ENCODE measurements at places on chromosomes 7 and 10. TPM values are rescaled to one million over a fixed set of nuclear protein-coding genes. Genes with fewer than 3 reads are reported as not detected.

DKK1 gene
- 3.1 TPM for total RNA-seq

LMTK2 gene
- 20.6 TPM for total RNA-seq

AGMO gene
- total RNA-seq: 1.2 TPM

GRCh38 chr7:135467207-135467711 lies 42.6 kb downstream of the CNOT4 start:
- H3K4me1 ChIP-seq: no peaks in the 10 kb centered on the region
- peaks cover 2% of the 10 kb centered on the region for H3K27me3 ChIP-seq
- no peak for DNase-seq
- no peak overlapping the region for H3K27ac ChIP-seq
- H3K36me3 ChIP-seq: no peaks in the 10 kb centered on the region

DNA sequence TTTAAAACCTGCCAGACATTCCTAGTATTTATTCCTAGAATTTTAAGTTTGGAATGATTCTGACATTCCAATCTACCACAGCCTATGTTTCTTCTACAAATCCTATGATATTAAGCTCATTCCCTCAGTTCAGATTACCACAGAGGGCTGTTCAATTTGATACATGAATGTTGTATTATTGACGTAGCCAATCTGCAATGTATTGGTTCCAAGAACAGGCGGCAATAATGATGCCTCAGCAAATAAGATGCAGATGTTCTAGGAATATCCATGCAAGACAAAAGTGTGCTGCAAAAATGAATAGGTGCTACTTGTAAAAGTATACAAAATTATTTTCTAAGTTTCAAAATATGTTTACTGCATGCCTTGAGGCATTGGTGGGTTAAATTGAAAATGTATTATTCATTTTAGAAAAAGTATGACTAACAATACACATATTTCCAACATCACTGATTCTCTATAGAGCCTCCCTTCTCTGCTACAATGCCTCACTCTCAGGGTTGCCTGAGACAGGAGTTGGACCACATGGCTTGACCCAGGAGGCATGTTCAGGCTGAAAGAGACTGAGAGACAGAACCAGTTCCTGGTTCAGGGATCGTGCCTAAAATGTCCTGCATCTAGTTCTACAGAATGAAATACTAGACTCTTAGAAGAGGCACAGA lies 94.1 kb upstream of the CREB5 start:
- H3K27ac ChIP-seq: no peak overlapping the region
- DNase-seq: no peak
- no peaks in the 10 kb centered on the region for H3K4me1 ChIP-seq
- no peaks in the 10 kb centered on the region for H3K36me3 ChIP-seq
- peaks cover 1% of the 10 kb centered on the region for H3K27me3 ChIP-seq

DNA sequence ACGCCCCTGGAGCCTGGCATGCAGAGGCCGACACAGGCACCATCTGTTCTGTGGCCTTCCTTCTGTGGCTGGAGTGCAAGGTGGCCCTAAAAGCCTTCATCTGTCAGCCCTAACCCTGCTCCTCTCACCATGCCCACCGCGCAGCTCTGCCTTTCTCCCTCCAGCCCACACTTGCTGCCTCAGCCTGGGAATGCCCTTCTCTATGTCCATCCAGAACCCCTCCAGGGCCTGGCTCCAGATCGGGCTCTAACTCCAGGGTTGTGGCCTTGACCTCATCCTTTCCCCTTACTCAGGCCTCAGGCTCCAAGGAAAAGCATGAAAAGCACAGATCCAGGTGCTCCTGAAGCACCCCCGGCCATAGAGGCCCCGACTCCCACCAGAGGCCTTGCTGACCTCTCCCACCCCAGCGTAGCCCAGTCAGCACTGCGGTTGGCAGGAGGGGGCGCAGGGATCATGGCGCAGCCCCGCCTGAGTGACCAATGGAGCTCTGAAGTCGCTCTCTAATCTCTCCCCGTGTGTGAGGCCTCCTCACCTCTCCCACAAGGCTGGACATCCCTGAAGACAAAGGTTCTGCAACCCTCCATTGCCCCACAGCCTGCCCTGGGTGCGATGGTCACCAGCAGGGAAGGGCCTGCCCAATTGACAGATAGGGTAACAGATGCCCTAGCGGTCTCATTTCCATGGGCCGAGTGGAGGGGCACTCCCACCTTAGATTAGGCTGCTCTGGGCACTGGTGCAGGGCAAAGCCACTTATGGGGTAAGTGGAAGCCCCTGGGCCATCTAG lies 9.2 kb downstream of the ZCCHC24 start:
- H3K27me3 ChIP-seq: peaks cover 18% of the 10 kb centered on the region
- peak overlapping the region; percentile 9 for H3K4me3 ChIP-seq
- DNase-seq: no peak

DNA sequence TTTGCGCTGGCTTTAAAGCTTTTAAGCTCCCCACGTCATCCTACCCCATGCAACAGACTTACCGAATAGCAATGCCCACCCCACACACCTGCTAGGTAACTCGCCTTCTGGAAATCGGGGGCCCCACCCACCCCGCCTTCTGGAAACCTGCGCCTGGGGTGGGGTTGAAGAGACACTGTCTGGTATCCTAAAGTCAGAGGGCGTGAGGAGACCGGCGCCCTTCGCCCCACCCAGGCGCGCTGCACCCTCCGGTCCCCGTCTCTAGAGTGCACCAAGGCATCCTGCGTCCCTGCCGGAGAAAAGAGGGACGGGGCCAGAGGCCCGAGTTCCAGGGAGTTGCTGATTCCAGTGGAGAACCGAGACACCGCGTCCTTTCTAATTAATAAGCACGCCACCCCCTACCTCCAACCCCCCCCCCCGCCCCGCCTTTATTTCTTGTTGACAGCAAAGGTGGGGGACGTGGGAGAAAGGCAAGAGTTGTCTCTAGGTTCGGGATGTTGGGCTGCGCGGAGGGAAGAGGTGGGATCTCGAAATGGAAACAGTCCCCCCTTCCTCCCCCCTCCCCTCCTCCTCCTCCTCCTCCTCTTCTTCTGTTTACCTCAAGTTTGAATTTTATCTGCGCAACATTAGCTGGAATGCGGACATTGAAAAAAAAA lies 220.9 kb upstream of the MKLN1 start:
- H3K4me1 ChIP-seq: peaks cover 13% of the 10 kb centered on the region
- peak overlapping the region; percentile 70 for H3K27ac ChIP-seq
- peak; percentile 50 for DNase-seq
- peaks cover 7% of the 10 kb centered on the region for H3K27me3 ChIP-seq

DNA sequence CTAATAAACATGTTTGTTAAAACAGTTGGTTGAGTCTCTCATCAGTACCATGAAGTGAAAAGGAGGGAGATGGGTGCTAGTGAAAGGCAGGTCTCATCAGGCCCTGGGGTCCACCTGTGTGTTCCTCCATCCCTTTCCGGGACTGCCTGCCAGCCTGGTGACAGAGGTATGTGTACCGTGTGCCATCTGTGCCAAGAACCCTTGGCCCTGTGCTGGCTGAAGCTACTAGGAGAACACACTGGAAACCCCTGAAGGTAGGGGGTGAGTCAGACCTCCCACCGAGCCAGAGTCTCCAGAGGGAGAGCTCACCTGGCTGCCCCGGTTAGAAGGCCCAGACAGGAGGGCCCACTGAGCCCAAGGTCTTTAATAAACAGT lies 2.3 kb downstream of the DDIT4 start:
- peak overlapping the region; percentile 100 for H3K27ac ChIP-seq
- peak overlapping the region; percentile 94 for H3K4me3 ChIP-seq
- peaks cover 6% of the 10 kb centered on the region for H3K36me3 ChIP-seq
- H3K4me1 ChIP-seq: peaks cover 25% of the 10 kb centered on the region

DNA sequence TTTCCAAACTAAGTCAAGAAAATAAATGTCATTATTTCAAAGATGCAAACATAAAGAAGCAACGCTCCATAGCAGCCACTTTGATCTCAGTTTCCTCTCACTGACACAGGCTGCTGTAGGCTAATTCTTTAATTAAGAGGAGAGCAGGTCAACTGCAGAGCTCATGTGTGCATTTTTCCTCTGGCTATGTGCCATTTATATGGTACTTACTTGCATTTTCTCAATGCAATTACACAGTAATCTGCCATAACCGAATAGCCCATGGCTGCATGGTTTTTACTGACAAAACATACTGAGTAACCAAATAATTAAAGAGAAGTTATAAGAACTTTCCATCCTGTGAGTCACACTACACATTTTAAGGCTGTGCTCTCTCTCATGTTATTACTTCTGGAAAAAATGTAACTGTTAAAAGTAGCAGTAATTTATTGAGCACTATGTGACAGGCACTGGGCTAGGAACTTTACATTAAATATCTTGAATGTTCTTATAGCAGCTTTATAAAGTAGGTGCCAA lies 122.0 kb downstream of the ELAPOR2 start:
- no peak overlapping the region for H3K27ac ChIP-seq
- DNase-seq: no peak
- peaks cover 4% of the 10 kb centered on the region for H3K4me1 ChIP-seq
- H3K4me3 ChIP-seq: no peak overlapping the region

DNA sequence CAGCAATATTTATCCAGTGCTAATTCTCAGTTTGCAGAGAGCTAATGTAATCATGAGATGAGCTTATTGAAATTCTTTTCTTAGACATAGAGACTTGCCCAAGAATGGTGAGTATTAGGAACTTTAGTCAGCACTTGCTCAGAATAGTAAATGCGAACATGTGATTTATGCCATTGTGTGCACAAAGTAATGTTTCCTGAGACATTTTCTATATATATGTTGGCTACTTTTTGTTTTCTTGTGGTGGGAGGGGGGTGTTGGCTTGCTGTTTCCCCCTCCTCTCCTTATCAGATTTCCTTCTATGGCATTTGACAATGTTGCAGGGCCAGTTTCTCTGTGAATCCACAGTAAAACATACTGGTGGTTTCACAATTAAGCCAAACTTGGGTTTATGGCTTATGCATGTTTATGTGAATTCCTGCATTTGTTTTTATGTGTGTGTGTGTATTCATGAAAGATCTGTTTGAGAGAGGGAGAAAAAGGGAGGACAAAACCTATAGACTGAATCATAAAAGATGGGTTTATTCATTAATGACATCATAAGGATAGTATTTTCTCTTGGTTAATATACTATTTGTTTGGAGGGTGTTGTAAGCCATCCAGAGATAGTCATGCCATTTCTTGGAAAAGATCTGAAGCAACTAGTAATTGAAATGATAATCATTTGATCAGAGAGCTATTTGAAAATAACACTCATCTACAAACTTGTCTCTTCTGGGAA lies 36.3 kb downstream of the ARID5B start:
- H3K4me3 ChIP-seq: no peak overlapping the region
- no peaks in the 10 kb centered on the region for H3K4me1 ChIP-seq
- H3K27ac ChIP-seq: no peak overlapping the region
- H3K36me3 ChIP-seq: no peaks in the 10 kb centered on the region
- no peaks in the 10 kb centered on the region for H3K27me3 ChIP-seq
- DNase-seq: no peak

- no peak overlapping the region for H3K27ac ChIP-seq
- peaks cover 4% of the 10 kb centered on the region for H3K36me3 ChIP-seq
- peaks cover 19% of the 10 kb centered on the region for H3K4me1 ChIP-seq
- DNase-seq: no peak
Measured at GRCh38 chr7:34057956-34058355, 152.6 kb downstream of the BMPER start.

- no peaks in the 10 kb centered on the region for H3K36me3 ChIP-seq
- H3K4me3 ChIP-seq: no peak overlapping the region
- H3K27me3 ChIP-seq: peaks cover 3% of the 10 kb centered on the region
- no peak overlapping the region for H3K27ac ChIP-seq
- DNase-seq: no peak
- peaks cover 6% of the 10 kb centered on the region for H3K4me1 ChIP-seq
Measured at GRCh38 chr7:44976746-44977196, 2.0 kb downstream of the MYO1G start.

DNA sequence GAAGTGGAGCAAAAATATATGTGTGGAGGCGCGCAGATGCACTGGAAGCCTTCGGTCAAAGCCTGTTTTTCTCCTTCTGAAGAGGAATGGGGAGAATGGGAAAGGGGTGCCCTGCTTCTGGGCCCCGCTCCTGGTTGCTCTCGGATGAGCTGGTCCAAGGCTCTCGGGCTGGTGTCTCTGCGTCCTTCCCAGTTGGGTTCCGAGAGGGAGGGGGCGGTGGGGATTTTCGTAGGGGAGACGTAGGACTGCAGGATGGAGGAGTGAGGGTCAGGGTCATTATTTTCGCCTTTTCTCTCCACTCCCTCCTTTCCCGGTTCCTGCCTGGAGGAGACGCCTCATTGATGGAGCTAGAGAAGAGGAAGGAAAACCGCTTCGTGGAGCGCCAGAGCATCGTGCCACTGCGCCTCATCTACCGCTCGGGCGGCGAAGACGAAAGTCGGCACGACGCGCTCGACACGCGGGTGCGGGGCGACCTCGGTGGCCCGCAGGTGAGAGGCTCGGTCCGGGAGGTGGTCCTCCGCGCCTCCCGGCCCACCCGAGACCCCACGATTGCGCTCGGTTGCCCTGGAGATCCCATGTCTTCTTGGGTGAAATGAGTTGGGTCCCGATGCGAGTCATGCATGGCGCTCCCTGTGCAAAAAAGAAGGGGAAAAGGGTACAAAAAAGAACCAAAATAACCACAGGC lies 790 bp downstream of the ADAM22 start:
- peak; percentile 50 for DNase-seq
- peak overlapping the region; percentile 95 for H3K27ac ChIP-seq
- H3K4me1 ChIP-seq: peaks cover 6% of the 10 kb centered on the region
- H3K27me3 ChIP-seq: peaks cover 4% of the 10 kb centered on the region

DNA sequence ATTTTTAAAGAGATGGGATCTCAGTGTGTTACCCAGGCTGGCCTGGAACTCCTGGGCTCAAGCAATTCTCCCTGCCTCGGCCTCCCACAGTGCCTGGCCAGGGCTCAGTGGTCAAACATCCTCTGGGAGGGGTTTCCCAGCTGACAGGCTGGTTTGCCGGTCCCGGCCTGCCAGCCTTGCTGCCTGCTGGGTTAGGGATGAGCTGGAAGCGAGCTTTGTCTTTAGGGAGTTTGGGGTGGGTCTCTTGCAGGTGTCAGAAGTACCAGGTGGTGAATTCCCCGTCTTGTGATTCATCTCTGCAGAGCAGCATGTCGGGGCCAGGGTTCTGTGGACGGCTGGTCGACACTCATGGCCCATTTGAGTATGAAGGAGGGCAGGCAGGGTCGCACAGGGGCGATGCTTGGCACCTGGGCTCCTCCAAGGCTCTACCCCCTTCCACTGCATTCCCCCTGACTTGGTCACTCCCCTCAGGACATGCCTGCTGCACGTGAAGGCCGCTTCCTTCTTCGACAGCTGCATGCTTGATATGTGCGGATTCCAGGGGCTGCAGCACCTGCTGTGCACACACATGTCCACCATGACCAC lies 30.3 kb downstream of the ZAN start:
- H3K27me3 ChIP-seq: peaks cover 7% of the 10 kb centered on the region
- no peak overlapping the region for H3K4me3 ChIP-seq
- H3K4me1 ChIP-seq: no peaks in the 10 kb centered on the region
- no peak for DNase-seq
- H3K27ac ChIP-seq: no peak overlapping the region

Data from glutamatergic neuron (in vitro differentiated cells).